Mammary epithelial cell (primary cell): ENCODE measurements at places on chromosomes 12 and 14. TPM values are rescaled to one million over a fixed set of nuclear protein-coding genes. Genes with fewer than 3 reads are reported as not detected.
A peak's percentile ranks its signal among the peaks of the same experiment; 100 is the strongest.

LALBA gene
- not detected in 2 replicates for total RNA-seq

DNA sequence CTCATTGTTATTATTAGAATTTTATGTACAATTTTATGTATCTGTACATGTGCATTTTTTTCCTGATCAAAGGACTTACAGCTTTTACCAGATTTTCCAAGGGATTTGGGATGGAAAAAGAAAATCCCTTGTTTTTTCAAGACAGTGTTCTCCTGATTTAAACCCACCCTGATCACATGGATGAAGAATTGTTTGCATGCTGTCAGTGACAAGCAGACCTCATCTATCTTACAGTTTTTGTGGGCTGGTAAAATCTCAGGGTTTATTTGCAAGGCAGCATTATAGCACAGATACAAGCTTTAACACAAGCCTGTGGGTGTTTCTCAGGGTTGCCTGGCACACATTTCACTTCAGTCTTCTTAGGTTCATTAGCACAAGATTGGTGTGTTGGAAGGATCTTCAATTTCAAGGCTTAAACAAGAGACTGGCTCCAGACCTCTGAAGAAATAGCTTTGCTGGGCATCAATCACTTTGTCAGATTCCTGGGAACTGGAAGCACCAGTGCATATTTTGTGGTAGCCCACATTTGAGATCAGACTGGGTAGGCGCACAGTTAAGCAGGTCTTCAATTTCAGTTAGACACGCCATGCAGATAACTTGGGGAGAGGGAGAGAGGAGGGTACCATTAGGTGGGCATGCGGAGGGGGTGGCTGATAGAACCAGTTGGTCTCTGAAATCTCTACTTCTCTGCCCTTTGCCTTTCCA, 118.0 kb downstream of the TBX5 start:
- DNase-seq, result no peak

- no peak for DNase-seq
Observed at GRCh38 chr14:87834594-87834993, 158.4 kb downstream of the GALC start.

DNA sequence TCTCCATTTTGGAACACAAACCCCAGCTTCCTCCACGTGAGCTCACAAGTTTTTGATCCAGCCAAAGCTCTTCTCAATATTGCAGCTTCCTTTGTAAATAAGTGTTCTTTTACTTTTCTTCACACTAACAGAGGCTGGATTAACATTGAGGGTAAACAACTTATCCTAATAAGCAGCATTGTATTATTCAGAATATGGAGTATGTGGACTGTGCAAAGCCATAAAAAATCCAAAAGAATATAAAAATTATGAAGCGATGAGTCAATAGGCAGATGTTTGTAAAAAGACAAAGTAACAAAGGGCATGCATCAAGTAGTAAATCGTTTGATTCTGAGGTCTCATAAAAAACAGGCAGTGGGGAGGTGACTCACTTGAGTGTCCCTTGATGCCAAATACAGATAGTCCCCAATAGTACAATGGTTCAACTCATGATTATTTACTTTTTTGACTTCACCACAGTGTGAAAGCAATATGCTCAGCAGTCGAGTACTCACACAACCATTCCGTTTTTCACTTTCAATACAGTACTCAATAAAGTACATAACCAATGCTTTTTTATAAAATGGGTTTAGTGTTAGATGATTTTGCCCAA, 23.1 kb upstream of the KCNK10 start:
- DNase-seq, result peak; percentile 35

- no peak for DNase-seq
Observed at GRCh38 chr14:59313658-59314608, 125.5 kb downstream of the DAAM1 start.

GRCh38 chr12:11655842-11656241, 6.4 kb downstream of the ETV6 start:
- DNase-seq, result no peak

DNA sequence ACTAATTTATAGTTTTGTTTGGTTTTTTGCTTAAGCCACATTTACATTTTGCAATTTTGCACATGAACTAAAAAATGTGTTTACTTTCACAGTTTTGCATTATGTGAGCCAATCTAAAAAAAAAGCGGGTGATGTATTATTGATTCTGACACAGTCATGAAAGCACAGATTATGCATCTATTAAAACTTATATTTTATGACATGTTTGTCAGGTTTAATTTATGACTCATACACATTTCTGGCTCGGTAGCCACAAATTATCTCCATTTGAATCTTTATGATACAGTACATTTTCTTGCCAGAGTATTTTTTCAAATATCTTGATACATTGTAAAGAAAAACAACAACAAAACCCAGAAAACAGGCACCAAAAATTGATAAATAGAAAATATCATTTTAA, 280.4 kb upstream of the GRIP1 start:
- DNase-seq, result peak; percentile 32

DNA sequence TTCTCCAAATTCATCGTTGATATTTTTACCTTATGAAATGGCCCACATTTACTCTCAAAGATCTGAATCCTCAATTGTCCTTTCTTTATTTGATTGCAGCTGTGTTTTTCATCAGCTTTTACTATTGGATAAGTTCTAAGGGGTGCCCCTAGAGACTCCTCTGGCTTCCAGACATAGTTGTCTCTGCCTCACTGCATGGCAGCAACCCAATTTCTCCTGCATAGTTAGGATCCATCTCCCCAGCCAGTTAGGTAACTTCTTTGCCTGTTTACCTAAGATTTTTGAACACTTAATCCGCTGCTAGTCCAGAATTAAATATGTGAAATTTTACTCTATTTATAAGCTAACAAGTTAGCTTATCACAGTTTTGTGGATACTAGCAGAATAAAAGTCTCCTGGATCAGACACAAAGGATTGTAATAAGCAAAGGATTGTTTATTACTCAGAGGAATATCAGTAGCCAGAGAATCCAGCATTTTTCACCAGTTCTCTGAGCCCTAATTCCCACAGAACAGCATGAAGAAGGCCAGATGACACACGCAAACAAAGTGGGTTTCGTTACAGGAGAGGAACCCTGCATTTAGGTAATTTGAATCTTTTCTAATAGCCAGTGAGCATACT, 101.1 kb downstream of the BBS10 start:
- no peak for DNase-seq

SBNO1 gene
- total RNA-seq, result 31.3 TPM

- no peak for DNase-seq
Observed at GRCh38 chr14:100858838-100859220, 32.9 kb downstream of the MEG3 start.

- no peak for DNase-seq
Observed at GRCh38 chr14:54967496-54967895, 59.4 kb downstream of the WDHD1 start.

LRP6 gene
- 19.0 and 19.2 TPM in 2 replicates for total RNA-seq

- no peak for DNase-seq
Observed at GRCh38 chr14:39827901-39828655, 395.8 kb upstream of the FBXO33 start.
